ENCODE measurements at places on chromosomes 4 and X.
A peak's percentile ranks its signal among the peaks of the same experiment; 100 is the strongest.

- DNase-seq = peak; percentile 49
Measured at GRCh38 chr4:52822972-52823701, 39.0 kb upstream of the RASL11B start.

DNA sequence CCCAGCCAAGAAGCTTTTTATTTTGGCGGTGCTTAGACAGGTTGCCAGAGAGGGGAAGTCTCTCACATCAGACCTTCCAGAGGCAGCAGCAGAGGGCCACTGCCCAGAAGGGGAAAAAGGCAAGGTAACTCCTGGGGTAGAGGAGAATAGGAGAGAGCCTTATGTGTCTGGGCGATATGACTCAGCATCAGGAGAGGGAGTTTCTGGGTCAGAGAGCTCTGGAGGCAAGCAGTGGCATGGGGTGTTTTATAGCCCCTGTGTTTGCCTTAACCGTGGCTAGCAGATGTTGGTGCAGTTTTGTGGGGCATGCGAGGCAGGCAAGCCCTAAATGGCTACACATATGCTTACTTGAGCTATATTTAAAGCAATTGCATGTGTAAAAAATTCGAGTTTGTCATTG lies 8.3 kb upstream of the ZXDB start:
- no peak for DNase-seq

GRCh38 chr4:64538219-64538618 lies 129.0 kb upstream of the TECRL start:
- DNase-seq = no peak

GRCh38 chrX:76253432-76253831 lies 80.6 kb downstream of the PBDC1 start:
- DNase-seq = peak; percentile 42

DNA sequence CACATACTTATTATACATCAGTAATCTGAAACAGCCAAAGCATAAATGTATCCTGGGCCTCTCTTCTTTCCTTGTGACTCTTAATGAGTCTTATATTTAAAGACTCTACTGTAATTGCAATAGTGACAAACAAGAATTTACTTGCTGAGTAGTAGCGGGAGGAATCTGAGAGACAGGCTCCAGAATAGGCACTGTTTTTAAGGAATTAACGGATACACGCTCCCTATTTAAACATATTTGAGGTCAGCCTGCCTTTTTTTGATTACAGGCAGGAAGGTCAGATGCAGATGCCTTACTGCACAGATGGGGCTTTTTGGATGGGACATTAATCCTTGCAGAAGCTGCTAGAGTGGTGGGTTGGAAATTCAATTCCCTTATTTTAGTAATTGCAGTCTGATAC lies 196.3 kb upstream of the ANXA3 start:
- DNase-seq = no peak

DNA sequence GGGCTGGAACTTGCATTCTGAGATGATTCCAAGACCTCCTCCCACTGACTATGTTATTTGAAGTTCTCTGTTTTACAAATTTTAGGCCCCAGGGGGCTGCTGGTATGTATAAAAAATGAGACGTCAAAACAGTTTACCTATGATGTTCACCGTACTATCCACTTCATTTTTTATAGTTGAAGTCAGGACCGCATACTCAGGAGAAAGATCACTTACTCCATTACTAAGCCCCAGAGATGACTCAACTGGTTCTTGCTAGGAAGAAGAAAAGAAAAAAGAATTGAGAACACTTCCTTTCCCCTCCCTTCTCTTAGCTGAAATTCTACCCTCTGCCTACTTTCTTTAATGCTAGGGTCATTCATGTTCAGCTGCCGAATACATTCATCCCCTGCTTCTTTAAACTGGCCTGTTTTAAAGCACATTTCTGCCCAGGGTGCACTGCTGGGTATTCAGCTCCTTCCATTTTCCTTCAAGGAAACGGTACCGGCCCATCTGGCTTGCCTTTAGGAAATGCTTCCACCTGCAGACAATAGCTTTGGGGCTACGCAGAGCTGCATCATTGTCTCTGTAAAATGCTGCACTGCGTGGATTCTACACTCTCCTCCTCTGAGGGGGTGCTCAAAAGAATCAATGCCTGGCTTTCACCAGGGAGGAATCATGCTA lies 66.2 kb downstream of the IRF2 start:
- DNase-seq = no peak

DNA sequence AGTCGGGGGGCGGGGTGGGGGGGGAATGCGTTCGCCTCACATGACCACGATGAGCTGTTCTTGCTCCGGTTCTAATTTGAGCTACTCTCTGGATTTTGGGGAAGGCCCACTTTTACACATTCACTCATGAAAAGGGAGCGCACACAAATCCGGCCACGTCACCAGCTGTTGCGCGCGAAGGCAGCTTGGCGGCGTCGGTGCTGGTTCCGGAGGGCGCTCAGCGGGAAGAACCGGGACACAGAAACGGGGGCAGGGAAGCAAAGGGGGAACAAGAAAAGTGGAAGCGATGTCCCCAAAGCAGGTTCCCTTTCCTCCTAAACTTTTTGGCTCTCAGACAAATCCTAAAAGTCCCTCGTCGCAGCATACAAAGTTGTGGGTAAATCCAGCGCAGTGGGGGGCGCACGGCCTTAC lies 605 bp downstream of the ANXA5 start:
- DNase-seq = peak; percentile 83

- no peak for DNase-seq
Measured at GRCh38 chr4:74325886-74326285, 17.6 kb downstream of the EPGN start.

- DNase-seq = no peak
Measured at GRCh38 chr4:107317611-107318010, 281.5 kb upstream of the DKK2 start.

DNA sequence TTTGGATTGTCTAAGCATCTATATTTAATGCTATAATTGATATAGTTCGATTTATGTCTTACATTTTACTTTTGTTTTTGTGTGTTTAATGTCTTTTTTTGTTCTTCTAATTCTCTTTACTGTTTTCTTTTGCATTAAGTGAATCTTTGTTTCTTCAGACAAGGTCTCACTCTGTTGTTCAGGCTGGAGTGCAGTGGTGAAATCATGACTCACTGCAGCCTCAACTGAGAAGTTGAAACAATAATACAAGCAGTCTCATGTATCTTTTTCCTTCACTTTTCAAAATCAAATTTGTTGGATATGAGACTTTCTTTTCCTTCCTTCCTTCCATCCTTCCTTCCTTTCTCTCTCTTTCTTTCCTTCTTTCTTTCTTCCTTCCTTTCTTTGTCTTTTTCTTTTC lies 1401.6 kb downstream of the ADGRL3 start:
- no peak for DNase-seq

DNA sequence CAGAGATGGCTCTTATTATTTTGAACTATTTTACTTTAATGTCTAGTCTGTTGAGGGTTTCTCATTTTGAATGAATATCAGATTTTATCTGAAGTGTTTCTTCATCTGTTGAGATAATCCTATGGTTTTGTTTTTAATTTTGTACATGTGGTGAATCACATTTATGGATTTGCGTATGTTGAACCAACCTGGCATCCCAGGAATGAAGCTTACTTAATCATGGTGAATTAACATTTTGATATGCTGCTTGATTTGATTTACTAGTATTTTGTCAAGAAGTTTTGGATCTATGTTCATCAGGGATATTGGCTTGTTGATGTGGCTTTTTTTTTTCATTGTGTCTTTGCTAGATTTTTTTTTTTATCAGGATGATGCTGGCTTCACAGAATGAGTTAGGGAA lies 2390.9 kb downstream of the PCDH7 start:
- no peak for DNase-seq

- DNase-seq = no peak
Measured at GRCh38 chr4:78310007-78310739, 241.4 kb upstream of the ANXA3 start.

DNA sequence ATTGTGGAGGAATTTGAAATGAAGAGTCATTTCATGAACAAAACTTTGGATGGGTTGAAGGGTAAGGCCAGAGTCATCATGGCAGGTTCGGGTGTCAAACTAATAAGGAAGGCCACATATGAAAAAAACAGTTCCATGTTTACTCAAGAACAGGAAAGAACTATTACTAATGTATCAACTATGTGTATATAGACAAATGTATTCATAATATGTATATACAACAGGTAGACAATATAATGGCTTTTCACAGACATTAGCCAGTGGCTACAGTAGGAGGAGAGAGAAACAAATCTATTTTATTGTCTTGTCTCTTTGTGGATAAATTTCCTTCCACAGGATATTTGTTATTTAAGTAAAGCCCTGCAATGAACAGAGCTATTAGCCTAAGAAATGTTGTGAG lies 101.1 kb downstream of the CBLL2 start:
- DNase-seq = no peak
